ENCODE measurements at places on chromosomes 6 and 20.

GRCh38 chr6:77273929-77274328 is 189.4 kb downstream of the HTR1B start:
- H3K4me3 ChIP-seq, result no peak overlapping the region
- no peak overlapping the region for H3K27ac ChIP-seq
- H3K4me1 ChIP-seq, result no peaks in the 10 kb centered on the region
- no peaks in the 10 kb centered on the region for H3K27me3 ChIP-seq
- no peaks in the 10 kb centered on the region for H3K36me3 ChIP-seq
- no peak for DNase-seq

DNA sequence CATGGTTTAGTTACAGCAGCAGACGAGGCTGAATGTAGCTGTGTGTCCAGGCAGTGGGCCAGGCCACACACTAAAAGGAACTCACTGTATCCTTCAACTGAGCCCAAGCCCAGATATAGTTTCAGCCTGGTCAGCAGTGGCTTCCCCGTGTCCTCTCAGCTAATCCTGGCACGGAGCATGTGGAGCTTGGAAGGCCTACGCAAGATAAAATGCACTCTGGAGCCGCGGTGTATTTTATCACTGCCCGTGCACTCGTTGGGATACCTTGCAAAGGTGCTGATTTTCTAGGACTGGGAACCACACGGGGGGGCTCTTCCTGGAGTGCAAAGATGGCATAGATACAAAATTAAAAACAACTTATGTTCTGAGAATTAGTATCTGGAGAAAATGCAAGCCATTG is 48.4 kb upstream of the IYD start:
- DNase-seq, result no peak
- no peak overlapping the region for H3K27ac ChIP-seq
- no peak overlapping the region for H3K4me3 ChIP-seq

DNA sequence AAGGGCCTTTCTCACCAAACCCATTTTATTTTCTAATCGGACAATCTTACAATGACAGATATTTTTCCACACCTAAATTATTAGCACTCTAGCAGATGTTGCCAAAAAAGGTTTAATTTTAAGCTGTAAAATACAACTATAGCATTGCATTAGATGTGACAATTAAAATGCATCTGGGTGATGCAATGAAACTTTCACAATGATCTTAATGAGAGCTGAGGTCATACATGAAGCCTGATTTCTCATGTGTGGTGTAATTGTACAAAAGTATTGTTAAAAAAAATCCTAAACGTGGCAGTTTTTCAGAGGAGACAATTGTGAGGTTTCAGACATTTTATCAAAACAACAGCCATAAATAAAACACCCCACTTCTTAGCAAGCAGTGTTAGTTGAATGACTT is 606.0 kb downstream of the HDGFL1 start:
- no peak overlapping the region for H3K27ac ChIP-seq
- DNase-seq, result no peak
- H3K36me3 ChIP-seq, result no peaks in the 10 kb centered on the region
- no peak overlapping the region for H3K4me3 ChIP-seq
- no peaks in the 10 kb centered on the region for H3K27me3 ChIP-seq

GRCh38 chr6:6736791-6737654 is 148.5 kb downstream of the LY86 start:
- H3K27ac ChIP-seq, result no peak overlapping the region
- no peak overlapping the region for H3K4me3 ChIP-seq
- no peaks in the 10 kb centered on the region for H3K4me1 ChIP-seq
- H3K27me3 ChIP-seq, result no peaks in the 10 kb centered on the region
- no peak for DNase-seq
- H3K36me3 ChIP-seq, result no peaks in the 10 kb centered on the region

DNA sequence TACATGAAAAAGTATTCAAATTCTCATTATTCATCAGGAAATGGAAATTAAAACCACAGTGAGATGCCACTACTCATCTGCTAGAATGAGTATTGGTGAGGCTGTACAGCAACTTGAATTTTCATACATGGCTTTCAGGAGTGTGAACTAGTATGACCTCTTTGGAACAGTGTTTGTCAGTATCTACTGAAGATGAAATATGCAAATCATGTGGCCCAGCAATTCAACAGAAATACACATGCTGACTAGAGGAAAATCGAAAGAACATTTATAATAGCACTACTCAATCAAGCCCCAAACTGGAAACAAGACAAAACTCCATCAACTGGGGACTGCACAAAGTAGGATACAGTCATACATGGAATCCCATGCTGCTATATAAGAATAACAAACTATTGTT is 102.2 kb downstream of the DCDC2 start:
- no peaks in the 10 kb centered on the region for H3K4me1 ChIP-seq
- no peaks in the 10 kb centered on the region for H3K36me3 ChIP-seq
- no peak for DNase-seq
- no peak overlapping the region for H3K27ac ChIP-seq
- no peak overlapping the region for H3K4me3 ChIP-seq

DNA sequence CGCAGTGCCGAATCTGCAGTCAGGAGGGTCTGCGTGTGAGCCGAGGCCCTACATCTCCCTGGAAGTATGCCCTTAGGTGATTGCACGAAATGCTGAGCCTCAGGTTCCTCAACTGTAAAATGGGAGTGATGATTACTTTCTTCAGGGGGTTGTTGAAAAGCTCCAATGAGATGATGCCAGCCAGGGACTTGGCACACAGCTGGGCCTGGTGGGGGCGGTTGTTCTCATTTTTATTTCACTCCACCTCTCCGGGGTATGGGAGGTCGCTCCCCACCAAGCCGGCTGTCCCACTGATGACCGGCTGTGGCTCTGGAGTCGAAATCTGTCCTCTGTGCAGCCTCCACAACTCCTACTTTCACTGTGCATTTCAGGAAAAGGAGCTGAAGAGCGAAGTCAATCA is 8.1 kb downstream of the PCK1 start:
- no peak overlapping the region for H3K4me3 ChIP-seq
- H3K27me3 ChIP-seq, result peaks cover 36% of the 10 kb centered on the region
- no peak overlapping the region for H3K27ac ChIP-seq

- no peak overlapping the region for H3K27ac ChIP-seq
- H3K36me3 ChIP-seq, result no peaks in the 10 kb centered on the region
- no peak for DNase-seq
- H3K4me1 ChIP-seq, result no peaks in the 10 kb centered on the region
These were observed 80.6 kb upstream of the EYA4 start for GRCh38 chr6:133160536-133160935.
